ENCODE measurements at places on chromosomes 16 and 17.

DNA sequence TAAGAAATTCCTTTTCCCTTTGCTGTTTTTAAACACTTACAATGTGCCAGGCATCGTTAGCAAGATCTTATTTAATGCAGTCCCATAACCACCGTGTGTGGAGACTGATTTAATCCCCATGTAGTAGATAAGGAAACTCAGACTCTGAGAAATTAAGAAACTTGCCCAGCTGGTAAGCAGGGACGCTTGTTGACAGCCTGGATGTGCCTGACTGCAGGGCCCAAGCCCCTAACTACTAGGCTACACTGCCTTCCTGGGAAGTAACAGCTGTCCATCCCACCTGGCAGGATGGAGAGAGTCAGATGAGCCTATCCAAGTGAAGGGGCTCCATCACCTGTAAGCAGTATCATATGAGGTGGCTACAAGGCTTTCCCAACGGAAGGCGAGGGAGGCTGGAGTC lies 23.1 kb downstream of the CDK5RAP3 start:
- no peak for DNase-seq

DNA sequence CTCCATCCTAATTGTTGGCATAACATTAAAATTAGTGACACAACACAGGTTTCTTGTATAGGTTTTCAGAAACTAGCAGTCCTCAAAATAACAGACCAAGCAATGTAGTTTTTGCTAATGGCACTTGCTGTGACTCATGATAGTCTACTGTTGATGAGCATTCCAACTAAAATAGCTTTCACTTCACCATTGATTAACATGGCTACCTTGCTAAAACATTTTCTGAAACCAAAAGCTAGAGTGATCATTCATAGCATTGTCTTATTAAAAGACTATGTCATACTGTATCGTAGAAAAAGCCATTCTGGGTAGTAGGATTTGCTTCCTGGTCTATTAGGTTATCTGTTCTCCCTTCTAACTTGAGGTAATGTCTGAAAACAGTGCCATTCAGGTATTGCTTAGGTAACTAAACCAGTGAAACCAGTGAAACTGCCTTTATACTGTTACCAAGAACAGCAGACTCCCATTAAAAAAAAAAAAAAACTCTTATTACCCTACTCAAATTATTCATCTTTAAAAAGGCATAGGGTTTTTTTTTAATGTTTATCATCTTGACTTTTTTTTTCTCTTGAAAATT lies 2.5 kb upstream of the CLTC start:
- DNase-seq = no peak

- no peak for DNase-seq
Observed at GRCh38 chr17:7317161-7317803, 2.1 kb upstream of the GPS2 start.

DNA sequence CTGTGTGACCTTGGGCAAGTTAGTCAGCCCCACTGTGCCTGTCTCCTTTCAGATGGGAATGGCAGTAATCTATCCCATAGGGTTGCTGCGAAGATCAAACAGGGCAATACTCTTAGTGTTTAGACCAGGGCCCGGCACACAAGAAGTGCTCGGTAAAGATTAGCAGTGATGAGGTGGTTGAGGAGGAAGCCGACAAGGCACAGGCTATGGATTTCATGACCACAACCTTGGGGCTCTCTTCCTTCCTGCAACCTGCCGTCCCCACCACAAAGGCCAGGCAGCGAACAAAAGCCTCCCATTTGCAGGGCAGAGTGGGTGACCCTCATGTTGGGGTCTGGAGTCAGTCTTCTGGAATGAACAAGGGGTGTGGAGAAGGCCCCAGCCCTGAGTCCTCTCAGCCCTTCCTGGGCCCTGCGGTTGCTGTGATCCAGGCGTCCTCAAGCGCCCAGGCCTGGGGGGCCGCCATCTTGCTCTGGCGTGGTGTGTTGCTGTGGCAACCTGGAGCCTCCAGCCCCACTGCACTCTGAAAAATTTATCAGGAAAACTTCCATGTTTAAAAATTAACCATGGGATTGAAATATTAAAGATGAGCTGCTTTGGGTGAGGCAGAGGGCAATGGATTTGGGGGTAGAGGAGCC lies 9.8 kb downstream of the ADAM11 start:
- no peak for DNase-seq

- DNase-seq = no peak
Observed at GRCh38 chr16:85314512-85314971, 202.3 kb upstream of the CIBAR2 start.

DNA sequence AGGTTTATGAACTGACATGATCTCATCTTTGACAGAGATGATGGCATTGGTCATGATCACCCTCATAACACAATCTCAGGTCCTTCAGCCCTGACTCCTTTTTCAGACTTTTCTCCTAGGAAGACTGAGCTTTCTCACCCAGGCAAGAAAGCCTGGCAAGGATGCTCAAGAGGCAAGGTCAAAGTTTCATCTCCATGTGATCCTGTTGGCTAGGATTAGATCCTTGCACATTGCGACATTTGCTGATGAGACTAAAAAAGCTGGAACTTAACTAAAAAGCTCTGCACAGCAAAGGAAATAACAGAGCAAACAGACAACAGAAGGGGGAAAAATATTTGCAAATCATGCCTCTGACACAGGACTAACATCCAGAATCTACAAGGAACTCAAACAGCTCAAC lies 444.1 kb upstream of the PSMD7 start:
- no peak for DNase-seq

DNA sequence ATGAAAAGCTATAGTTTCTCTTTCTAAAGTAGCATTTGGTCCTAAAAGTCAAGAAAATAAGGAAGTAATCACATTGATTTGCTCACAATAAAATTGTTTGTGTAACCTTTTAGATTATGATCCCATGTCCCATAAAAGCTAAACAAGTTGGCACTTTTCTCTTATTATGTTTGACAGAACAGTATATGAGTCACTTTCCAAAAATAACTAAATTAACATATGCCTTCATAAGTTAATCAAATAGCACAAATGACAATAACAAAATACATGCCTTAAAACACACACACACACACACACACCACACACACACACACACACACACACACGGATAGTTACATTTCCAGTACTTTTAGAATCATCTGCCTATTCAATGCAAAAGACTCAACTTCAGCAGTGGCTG lies 2.8 kb downstream of the MED13 start:
- no peak for DNase-seq

GRCh38 chr17:77657839-77658238 lies 300.7 kb upstream of the TNRC6C start:
- no peak for DNase-seq
